ENCODE measurements at places on chromosomes 12 and 14.

GRCh38 chr14:26191671-26192070 is 406.2 kb downstream of the NOVA1 start:
- DNase-seq, result peak; percentile 2

DNA sequence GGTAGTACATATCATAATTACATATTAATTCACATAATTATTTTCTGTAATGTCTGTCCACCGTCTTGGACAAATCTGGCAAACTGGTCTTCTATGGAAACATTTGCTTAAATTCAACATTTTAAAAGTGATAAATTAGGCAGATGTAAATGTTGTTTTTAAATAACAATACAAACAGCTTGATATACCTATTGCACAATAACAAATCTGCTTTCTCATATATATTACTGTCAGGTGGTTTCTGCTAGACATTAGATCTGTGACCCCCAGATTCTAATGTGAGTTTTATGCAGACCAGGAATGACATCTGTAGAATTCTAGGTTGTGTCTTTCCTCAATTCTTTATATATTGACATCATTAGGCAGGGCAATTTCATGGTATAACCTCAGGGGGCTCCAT is 173.3 kb downstream of the CCDC59 start:
- no peak for DNase-seq

DNA sequence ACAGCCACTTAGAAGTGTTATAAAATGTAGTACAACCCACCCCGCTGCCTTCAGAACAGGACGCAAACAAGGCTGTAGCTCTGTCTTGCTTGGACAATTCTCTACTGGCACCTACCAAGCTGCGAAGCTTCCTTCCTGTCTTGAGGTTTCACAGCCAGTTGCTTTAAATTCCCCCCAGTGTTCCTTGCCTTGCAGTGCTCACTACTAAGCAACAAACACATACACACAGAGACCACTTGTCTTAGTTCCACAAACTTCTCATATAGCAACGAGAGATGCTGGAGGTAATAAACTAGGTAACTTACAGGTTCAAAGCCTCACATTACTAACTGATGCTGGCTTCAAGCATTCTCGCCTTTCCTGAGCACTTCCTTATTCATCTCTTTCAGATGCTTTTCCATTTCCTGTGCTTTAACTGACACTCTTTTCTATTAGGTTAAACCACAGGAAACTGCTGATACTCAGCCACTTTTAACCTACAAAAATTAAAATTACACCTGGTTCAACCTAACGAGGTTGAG is 91.5 kb upstream of the PTGDR start:
- DNase-seq, result no peak

GRCh38 chr14:63624701-63625100 is 17.0 kb downstream of the WDR89 start:
- no peak for DNase-seq

GRCh38 chr12:13981296-13981962 is at the start of gene GRIN2B:
Gene GRIN2B (minus strand): TSS chr12:13981602. CDS start chr12:13866208, 115,394 bp downstream.
- DNase-seq, result no peak

- DNase-seq, result peak; percentile 92
These were observed 2.9 kb downstream of the NEK9 start for GRCh38 chr14:75123991-75124390.

GRCh38 chr12:123264642-123265041 is 7.0 kb downstream of the CDK2AP1 start:
- DNase-seq, result no peak

GRCh38 chr12:1283316-1283715 is 292.3 kb downstream of the ERC1 start:
- no peak for DNase-seq

GRCh38 chr14:69153873-69154270 is 953 bp upstream of the DCAF5 start:
- no peak for DNase-seq

- DNase-seq, result peak; percentile 87
These were observed 67.4 kb downstream of the ACTN1 start for GRCh38 chr14:68911594-68912227.

DNA sequence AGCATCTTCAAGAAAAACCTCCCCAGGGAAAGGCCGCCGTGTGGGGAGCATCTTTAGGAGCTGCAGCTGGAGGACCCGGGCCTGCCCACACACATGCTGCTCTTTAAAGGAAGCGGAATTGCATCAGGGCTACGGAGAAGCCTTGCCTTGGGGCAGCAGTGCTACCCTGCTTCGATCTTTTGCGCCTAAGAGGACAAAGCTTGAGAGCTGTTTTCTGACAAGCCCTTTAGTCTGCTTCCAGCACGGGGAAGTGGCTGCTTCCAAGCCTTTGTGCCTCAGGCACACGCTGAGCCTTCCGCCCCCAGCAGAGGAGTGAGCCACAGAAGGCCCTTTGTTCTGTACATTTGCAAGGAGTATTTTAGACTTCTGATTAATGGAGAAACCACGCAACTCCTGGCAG is 31.5 kb downstream of the COA8 start:
- peak; percentile 8 for DNase-seq

- no peak for DNase-seq
These were observed 303.7 kb upstream of the USP15 start for GRCh38 chr12:61956545-61956944.

GRCh38 chr12:16636435-16637055 is 30.6 kb upstream of the LMO3 start:
- no peak for DNase-seq

DNA sequence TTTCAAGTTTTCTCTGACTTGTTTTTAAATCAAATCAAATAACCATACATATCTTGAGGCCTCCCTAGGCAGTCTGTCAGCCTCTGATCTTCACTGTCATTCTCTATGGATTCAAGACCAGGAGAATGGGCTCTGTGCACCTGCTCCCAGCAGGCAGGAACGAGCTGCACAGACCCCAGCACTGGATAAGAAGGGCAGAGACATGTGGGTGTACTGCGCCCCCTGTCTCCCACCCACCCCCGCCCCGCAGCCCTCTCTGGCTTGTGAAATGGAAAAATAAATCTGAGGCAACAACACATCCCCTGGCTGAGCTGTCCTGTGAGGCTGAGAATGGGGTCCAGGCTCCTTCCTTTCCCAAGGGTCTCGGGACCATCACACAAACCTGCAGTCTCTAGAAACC is 26.3 kb downstream of the CLMN start:
- no peak for DNase-seq

GRCh38 chr14:32546246-32546645 is 217.1 kb downstream of the AKAP6 start:
- DNase-seq, result no peak

- DNase-seq, result no peak
These were observed 15.7 kb upstream of the KDM2B start for GRCh38 chr12:121596526-121596925.

GRCh38 chr12:106945261-106945851 is 10.4 kb upstream of the TMEM263 start:
- DNase-seq, result no peak

- peak; percentile 81 for DNase-seq
These were observed 105.0 kb downstream of the PPP2R5E start for GRCh38 chr14:63438065-63438757.

DNA sequence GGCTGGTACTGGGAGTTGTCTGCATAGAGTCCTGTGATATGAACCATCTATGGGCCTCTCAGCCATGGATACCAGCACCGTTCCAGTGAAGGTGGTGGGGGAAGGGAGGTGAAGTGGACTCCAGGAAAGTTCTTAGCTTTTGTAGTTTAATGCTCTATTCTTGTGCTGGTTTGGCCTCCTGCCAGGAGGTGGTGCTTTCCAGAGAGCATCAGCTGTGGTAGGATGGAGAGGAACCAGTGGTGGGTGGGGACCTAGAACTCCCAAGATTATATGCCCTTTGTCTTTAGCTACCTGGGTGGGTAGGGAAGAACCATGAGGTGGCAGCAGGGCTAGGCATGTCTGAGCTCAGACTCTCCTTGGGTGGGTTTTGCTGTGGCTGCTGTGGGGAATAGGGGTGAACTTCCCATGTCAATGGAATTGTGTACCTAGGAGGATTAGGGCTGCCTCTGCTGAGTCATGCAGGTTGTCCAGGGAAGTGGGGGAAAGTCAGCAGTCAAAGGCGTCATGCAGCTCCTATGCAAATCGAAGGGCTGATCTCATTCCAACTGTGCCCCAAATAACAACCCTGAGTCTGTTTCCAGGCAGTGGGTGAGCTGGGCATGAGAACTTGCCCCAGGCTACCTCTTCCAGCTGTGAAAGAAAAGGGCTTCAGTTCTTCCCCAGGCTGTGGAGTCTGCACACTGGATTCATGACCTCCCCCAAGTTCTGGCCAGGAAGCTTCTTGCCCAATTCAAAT is 14.2 kb downstream of the GZMH start:
- DNase-seq, result no peak

GRCh38 chr12:49366652-49367380 is 446 bp upstream of the SPATS2 start:
- peak; percentile 95 for DNase-seq

DNA sequence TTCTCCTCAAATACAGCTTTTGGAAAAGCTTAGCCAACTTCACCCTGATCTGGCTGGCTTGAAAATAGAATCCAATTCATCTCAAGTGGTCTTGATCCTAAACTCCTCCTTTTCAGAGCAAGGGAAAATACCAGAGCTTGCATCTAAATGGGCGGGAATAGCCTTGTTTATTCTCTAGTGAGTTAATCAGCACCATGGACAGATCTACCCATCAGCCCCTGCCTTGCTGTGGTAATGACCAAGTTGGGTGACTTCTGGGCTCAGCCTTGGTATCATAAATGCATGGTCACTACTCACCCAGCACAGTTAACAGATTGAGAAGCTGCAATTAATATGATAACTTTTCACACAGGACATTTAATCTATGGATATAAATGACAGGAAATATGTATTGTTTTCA is 196.6 kb downstream of the GLT1D1 start:
- DNase-seq, result no peak

DNA sequence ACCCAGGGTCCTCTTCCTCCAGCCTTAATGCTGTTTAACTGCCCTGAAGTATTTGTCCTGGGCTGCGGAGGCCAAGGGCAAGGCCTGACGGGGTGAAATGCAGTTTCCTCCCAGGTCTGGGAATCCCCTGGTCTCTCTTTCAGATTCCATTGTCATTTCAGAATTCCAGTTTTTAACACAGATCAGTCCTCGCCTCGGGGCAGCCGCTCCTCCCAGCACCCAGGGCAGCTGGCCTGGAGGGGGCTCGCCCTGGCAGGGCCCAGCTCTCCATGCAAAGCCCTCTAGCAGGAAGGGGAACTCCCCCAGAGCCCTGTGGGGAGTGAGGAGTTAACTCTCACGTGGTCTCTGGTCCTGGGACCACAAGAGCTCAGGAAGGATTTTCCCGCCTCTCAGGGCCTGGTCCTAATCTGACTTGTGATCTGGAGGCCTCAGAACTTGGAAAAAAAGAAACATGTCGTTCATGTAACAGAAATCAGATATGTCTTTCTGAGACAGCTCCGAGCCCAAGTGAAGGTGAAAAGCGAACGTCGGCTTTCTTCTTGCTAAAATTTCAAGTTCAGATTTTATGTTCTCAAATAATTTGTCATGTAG is 265.6 kb upstream of the SFSWAP start:
- DNase-seq, result no peak

GRCh38 chr14:81694419-81694818 is 160.8 kb upstream of the SEL1L start:
- no peak for DNase-seq

- no peak for DNase-seq
These were observed 458.1 kb downstream of the PCNX1 start for GRCh38 chr14:71365361-71365760.

- no peak for DNase-seq
These were observed 7.0 kb upstream of the TINF2 start for GRCh38 chr14:24249230-24250021.

GRCh38 chr14:85590784-85591183 is 60.8 kb downstream of the FLRT2 start:
- no peak for DNase-seq

DNA sequence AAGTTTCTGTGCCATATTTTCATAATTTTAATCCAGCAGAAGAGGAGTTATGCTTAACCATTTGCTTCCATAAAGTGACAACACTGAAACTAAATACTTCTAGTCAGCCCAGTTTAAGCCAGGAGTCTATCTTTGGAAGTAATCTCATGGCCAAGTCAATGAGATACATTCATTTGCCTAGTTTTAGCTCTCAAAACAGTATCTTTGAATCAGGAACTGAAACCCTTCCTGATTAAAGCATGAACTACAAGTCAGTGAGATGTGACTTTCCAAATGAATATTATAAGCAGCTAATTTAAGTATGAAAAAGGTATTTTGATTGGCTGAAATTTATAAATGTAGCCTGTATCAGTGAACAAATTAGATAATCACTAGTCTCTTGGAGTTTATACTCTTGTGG is 491.5 kb downstream of the SLC6A15 start:
- no peak for DNase-seq

- no peak for DNase-seq
These were observed 78.4 kb upstream of the KRR1 start for GRCh38 chr12:75589801-75590200.

- DNase-seq, result no peak
These were observed 421 bp upstream of the RBMS2 start for GRCh38 chr12:56521209-56521589.

DNA sequence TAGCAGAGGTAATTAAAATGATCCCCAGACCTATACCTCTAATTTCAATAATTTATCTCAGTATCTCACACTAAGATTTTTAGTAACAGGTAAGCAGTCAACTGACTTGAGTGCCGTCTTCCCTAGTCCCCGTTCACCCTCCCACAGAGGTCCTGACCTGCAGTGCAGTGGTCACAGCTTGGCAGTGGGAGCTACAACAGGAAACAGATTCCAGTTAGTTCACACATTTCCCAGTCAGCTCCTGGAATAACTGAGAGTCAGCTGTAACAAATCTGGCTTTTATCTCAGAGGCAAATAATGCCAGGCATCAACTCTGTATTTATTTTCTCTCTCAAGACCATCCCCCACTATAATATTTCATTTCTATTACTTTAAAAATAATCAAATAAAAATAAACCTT is 308.2 kb downstream of the ATP23 start:
- no peak for DNase-seq

DNA sequence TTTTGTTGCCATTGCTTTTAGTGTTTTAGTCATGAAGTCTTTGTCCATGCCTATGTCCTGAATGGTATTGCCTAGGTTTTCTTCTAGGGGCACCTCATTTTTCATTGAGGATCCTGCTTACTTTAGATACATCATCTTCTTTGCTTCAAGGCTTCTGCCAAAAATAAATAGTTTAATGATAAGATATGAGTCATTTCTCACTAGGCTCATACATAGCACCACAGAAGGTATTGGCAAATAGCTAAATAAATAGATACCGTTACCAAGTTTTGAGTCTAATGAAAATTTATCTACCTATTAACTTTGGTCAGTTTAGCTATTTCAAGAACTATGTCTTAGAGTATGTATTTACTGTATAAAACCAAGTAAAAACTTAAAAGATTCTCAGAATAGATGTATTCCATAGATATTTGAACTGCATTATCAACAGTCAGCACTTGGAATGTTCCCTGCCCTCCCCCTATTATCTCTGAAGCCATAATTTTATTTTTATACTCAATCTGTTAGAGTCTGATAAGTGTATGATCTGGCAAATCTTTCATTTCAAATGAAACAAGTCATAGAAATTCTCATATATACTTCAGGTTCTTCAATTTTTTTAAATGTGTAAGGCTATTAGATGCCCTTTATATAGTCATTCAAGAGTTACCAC is 310.2 kb downstream of the CCDC91 start:
- DNase-seq, result no peak
